ENCODE measurements at places on chromosomes 6 and 20.

DNA sequence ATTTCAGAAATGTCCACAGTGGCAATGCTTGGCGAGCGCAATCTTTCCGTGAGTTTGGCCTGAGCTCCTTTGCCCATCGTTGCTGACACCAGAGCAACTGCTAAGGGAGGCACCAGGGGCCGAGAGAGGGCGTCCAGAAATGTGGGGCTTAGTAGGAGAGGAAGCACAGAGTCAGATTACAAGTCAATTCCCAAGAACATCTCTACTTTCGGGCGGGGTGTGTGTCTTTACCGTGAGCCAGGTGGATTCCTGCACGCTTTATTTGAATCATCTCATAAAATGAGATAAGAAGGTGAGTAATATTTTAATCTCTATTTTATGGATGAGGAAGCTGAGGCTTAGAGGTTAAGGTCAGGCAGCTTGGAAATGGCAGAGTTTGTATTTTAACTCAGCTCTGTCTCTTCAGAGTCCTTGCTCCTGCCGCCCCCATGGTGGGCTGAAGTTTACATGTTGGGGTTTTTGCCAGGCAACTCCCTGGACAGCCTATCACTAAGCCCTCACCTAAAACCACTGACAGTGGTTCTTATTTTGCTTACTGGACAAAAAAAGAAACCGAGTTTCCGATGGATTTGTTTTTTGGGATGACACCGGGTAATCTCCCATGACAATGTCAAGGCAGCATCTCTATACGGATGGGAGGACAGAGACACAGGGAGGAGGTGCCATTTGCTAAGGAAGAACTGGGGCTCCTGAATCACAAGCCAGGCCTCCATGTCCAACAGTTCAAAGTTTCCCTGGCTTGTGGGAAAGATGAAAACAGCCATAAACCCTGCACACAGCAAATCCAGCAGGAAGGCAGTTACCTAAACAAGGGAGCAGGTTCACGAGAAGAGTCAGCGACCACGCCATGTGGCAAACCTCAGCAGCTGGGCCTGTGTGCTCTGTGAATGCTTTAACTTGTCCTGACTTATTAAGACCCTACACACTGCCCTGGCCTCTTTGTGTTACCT lies 112.6 kb upstream of the SLC24A3 start:
- no peak for DNase-seq

GRCh38 chr6:34531580-34532201 lies 24.4 kb downstream of the SPDEF start:
- DNase-seq = no peak

- no peak for DNase-seq
Observed at GRCh38 chr6:71446470-71446869, 157.9 kb downstream of the OGFRL1 start.

- peak; percentile 52 for DNase-seq
Observed at GRCh38 chr20:37943501-37944455, 40.9 kb downstream of the VSTM2L start.

GRCh38 chr20:62495749-62496567 lies 20.2 kb upstream of the GATA5 start:
- no peak for DNase-seq

DNA sequence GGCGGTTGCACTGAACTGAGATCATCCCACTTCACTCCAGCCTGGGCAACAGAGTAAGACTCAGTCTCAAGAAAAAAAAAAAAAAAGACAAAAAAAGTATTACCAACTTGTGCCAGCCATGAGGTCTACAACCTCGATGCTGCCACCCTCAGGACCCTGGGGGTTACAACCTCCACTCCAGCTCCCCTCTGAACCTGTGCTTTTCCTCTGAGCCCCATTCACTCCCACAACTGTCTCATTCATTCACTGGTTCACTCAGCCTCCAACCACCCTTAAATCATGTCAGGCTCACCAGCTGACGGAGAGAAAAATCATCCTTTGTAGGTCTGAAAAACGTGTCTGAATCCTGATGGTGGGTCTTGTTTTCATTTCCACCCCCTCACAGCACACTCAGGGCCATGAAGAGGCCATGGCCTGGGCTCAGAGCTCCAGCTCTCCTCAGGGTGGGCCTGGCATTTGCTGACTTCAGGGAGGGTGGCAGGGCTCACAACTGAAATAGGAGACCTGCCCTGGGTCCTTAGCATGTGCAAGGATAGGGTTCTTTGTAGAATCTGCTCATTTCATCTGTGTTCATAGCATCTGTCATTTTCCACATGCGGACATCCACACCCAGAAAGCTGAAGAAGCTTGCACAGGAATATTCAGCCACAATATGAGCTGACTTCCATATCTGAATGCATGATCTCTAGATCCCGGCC lies 1.9 kb upstream of the ULBP1 start:
- DNase-seq = peak; percentile 62

GRCh38 chr6:75412969-75413662 lies 80.5 kb downstream of the FILIP1 start:
- DNase-seq = no peak

- DNase-seq = no peak
Observed at GRCh38 chr20:19807191-19807945, 49.3 kb downstream of the RIN2 start.

GRCh38 chr6:33112148-33112547 lies 36.4 kb downstream of the HLA-DPB1 start:
- DNase-seq = no peak

- no peak for DNase-seq
Observed at GRCh38 chr6:63677282-63677681, 41.7 kb downstream of the PHF3 start.

DNA sequence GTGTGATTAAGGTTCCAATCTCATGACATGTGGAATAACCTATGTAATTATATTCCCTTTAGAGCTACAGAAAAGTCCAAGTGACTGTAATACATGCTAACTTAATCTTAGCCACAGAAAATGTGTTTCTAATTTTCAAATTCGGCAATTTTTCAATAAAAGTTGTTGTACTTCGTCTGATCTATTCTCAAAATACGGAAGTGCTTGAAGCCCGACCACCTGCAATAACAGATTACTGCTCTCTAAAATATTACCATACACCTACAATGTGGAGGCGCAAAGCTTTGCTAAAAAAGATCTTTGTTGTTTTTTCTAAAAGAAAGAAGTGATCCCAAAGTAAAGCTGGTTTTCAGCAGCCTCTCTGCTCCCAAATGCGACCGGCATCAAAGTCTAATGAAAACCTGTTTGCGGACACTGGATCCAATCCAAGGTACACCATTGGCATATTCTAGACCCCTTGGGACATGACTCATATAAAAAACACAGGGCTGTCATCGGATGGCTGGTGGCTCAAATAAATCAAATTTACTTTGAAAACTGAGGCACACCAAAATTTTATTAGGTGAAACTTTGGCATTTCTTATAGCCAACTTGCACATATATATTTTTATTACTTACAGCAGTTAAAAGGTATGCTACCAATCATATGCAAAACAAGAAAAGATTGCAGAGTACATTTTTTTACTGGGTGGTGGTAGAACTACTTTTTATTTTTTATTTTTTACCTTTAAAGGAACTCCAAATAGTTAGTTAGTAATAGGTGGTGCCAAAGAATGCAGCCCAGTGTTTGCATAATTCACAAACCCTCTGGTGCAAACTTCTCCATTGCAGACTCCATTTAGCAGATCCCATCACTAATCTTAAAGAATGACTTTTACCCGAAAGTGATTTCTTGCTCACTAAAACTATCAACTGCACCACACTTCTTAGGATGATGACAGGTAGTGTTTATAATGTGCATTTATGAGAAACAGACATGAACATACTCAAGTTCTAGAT lies 118.7 kb upstream of the TBX18 start:
- no peak for DNase-seq

- no peak for DNase-seq
Observed at GRCh38 chr6:130716466-130716865, 110.7 kb upstream of the SMLR1 start.

DNA sequence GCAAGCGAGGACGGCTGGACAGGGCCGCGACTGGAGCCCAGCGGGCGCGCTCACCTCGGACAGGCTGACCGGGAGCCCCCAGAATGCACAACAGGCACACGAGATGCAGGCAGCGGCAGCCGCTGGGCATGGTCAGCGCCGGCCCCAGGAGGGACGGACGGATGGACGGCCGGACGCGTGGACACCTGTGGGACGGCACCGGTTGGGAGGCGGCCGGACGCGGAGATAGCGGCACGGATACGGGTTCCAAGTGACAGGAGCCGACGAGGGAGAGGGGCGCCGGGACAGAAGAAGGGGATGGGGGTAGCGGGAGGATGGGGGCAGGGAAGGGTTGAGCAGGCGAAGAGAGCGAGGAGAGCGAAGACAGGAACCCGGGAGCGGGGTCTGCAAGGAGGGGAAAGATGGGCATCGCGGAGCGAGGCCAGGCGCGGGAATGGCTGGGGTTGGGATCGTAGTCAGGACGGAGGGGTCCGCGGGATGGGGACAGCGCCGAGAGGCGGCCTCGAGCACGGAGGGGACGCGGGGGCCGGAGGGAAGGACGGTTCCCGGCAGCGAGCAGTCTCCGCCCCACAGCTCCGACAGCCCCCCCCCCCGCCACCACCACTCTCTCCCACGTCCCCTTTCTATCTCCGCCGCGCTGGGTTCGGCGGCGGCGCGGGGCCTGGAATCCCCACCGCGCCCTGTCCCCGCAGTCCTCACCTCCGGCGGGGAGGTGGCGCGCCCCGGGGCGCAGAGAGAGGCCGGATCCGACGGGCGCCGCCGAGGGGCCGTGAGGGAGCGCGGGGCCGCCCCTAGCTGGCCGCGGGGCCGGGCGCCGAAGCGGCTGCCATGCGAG lies 435 bp downstream of the DLK2 start:
- DNase-seq = no peak

- DNase-seq = no peak
Observed at GRCh38 chr6:13485923-13486562, 1.4 kb downstream of the GFOD1 start.

DNA sequence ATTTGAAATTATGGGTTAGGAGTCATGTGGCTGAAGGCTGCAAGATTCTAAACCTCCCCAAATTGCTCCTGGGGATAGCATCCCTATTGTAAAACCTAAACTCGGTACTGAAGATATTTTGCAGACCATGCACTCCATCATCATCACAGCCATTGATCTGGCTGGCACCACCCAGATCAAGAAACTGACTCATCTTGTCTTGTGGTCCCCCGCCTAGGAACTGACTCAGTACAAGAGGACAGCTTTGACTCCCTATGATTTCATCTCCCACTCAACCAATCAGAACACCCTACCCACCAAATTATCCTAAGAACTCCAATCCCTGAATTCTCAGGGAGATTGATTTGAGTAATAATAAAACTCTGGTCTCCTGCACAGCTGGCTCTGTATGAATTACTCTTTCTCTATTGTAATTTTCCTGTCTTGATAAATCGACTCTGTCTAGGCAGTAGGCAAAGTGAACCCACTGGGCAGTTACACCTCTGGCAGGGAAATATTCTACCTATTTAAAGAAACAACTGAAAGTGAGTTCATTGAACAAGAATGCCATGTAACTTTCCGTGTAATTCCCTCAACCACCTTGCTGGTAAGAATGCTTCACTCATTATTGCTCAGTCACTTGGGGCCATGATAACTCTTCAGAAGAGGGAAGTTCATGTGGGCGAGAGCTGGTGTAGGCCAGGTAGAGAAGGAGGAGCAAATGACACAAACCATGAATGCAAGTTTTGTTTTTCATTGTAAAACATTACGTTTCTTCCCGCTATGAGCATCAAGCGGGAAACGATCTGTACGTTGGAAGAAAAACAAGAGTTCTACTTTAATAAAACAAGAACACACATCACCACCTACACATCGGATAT lies 602.9 kb upstream of the ARID1B start:
- no peak for DNase-seq

- no peak for DNase-seq
Observed at GRCh38 chr6:165661664-165662025, 1.4 kb downstream of the PDE10A start.

- DNase-seq = no peak
Observed at GRCh38 chr6:2412731-2413130, 167.3 kb upstream of the GMDS start.

DNA sequence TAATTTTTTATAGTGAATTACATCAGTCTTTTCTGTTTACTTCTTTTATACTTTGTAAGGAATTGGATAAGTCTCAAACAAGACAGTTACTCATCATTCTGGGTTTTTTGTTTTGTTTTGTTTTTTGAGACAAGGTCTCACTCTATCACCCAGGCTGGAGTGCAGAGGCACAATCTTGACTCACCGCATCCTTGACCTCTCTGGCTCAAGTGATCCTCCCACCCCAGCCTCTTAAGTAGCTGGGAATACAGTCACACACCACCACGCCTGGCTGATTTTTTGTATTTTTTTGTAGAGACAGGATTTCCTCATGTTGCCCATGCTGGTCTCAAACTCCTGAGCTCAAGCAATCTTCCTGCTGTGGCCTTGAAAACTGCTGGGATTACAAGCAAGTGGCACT lies 524.3 kb downstream of the EYS start:
- no peak for DNase-seq

GRCh38 chr6:35388030-35388429 lies 45.7 kb downstream of the PPARD start:
- no peak for DNase-seq

- no peak for DNase-seq
Observed at GRCh38 chr6:122785891-122786290, 3.2 kb upstream of the SMPDL3A start.

GRCh38 chr6:37759221-37760144 lies 60.0 kb upstream of the ZFAND3 start:
- DNase-seq = no peak

- no peak for DNase-seq
Observed at GRCh38 chr6:157615420-157615769, 207.7 kb upstream of the SNX9 start.

DNA sequence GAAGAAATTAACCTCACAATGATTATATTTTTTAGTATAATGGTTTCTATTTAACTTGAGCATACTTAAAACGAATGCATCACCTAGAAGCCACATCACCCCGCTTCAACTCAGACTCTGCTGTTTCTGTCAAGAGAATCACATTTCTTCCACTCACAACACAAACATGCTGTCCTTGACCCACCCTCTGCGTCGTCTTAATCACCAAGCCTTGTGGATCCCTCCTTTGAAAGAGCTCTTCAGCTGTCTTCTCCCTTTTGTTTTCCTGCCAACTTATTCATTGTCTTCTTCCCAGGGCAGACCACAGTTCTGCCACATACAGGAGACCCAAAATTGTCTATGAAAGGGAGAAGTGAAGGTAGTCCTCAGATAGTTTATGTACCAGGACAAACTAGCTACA lies 595.6 kb upstream of the AGPAT4 start:
- DNase-seq = no peak

GRCh38 chr6:146041282-146041681 lies 12.4 kb downstream of the GRM1 start:
- DNase-seq = no peak

DNA sequence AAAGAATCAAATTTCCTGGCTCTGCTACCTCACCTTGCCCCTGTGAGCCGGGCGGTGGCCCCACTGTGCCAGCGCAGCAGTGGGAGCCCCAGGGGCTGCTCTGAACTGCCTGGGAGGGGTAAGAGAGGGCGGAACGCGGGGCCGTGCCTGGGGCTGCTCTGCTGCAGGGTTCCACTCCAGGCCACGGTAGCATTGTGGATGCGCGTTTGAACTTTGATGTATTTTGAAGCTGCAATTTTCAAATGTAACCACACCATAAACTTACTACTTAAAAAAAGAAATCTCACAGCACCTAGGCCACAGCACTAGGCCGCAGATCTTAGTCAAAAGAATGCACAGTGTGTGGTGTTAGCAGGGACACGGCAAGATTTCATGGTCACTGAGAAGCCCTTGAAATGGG lies 57.5 kb downstream of the PRDM1 start:
- DNase-seq = no peak

All from vagina (tissue), 2 donors.